Cerebellar nuclear complex (tissue), 1 donor: ENCODE measurements at places on chromosomes 13 and 19.

DNA sequence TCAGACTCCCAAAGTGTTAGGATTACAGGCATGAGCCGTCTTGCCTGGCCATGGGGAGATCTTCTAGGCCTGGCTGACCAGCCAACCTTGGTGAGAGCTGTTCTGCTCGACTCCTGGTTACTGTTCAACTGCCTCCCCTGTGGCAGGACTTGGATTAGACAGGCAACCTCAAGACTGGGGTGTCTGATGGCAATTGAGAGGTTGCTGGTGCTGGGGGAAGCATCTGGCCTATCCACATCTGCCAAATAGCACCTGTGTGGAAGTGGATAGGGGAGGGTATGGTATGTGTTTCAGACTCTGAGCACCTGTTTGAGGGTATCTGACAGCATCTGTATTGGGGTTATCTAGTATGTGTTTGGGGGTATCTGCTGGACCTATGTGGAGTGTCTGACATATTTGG, 44.7 kb downstream of the ARHGEF18 start:
- DNase-seq: no peak

DNA sequence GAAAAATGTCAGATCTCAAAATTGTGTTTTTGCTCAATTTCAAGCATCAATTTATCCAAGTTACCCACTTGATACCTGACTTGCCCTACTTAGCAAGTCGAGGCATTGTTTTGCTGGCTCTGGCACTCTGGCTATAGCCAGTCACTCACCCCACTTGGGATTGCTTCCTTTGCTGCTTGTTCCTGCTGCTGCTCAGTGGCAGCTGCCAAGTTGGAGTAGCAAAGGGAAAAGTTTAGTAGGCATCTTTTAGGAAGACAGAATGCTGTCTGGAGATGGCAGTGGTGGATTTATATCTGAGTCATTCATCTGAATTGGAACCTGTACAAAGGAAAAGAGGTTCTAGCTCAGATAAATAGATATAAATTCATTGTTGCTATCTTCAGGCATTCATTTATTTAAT, 41.2 kb downstream of the PCCA start:
- DNase-seq: no peak

GRCh38 chr13:110403315-110403714, 96.2 kb downstream of the COL4A2 start:
- DNase-seq: no peak

- DNase-seq: no peak
These were observed 479.1 kb downstream of the SUCLA2 start for GRCh38 chr13:47521890-47522487.

- no peak for DNase-seq
These were observed 76.9 kb downstream of the TNFSF13B start for GRCh38 chr13:108346376-108346775.

GRCh38 chr19:54029930-54030490, 33.7 kb downstream of the VSTM1 start:
- DNase-seq: no peak

DNA sequence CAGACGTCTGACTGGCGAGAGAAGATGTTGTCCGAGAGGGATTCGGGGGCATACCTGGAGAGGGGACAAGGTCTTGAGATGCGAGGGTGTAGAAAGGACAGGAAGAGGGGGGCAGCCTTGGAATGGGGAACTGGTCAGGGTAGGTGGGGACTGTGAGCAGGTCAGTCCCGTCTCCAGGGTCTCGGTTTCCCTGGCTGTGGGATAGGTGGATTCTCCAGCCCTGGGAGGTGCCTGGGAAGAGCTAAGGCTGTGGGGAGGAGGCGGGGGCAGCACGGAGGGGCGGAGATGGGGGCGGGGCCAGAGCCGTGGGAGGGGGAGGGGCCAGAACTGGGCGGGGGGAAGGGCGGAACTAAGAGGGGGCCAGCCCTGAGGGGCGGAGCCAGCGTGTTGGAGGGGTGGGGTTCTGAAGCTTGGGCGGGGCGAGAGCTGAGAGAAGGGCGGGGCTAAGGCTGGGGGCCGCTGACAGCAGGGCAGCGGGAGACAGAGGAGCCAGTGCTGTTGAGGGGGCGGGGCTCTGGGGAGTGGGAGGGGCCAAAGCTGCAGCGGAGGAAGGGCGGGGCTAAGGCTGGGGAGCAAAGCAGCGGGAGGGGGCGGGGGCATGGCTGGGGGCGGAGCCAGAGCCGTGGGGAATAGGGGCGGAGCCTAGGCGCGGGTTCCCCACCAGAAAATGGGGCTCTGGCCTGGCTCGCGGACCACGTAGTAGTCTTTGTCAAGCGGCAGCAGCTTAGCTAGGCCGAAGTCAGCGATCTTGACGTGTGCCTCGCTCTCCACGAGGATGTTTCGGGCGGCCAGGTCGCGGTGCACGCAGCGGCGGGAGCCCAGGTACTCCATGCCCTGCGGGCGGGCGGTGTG, 9.5 kb upstream of the INSL3 start:
- DNase-seq: peak; percentile 90

DNA sequence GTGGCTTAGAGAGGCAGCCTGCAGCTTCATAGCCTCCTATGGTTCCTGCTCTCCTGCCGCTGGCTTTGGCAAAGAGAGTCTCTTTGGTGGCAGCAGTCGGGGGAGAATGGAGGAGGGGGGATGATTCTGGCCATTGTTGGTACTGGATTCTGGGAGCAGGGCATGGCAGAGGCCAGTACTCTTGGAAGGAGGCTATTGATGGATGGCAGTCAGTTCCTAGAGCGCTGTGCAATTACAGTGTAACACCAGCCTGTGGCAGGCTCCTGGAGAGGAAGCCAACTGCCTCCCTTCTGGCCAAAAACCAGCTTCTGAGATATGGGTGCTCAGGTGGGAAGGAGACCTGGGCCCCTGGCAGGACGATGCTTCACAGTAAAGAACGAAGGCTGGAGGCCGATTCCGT, 47.9 kb upstream of the TMTC4 start:
- no peak for DNase-seq

- DNase-seq: no peak
These were observed 1.7 kb downstream of the ZNF160 start for GRCh38 chr19:53101518-53101917.

GRCh38 chr13:92574499-92574898, 652.1 kb upstream of the GPC6 start:
- no peak for DNase-seq

DNA sequence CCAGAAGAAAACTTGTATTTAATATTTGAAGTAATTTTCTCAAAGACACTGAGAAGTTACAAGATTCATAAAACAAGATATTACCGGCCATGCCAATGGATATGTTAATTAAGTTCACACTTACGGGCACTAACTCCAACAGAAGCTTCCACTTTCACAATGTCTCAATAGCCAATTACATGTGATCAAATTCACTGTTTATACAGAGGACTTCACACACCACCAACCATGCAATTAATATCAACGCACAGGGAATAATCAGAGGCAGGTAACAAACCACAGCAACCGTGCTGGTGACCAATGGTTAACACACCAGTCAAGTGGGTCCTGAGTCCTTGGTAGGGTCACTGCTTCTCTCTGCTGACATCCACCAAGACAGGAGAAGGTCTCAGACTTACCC, 5.9 kb upstream of the ACOD1 start:
- DNase-seq: no peak

DNA sequence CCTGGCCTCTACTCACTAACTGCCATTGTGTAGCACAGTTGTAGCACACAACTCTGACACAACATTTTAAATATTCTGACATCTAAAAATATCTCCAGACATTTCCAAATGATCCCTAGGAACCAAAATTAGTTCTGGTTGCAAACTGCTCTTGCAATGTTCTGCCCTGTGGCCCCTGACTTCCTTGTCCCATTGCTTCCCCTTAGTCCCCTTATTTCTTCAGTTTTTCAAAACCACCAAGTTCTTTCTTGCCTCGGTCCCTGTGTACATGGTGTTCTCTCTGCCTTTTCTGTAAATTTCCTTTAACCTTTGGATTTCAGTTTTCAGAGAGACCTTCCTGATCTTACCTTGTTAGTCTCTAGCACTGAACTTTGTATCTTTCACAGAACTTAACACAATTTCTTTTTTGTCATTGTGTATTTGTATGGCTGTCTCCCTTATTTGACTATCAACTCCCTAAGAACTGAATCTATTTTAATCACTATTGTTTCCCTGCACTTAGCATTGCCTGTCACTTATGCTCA, 87.6 kb upstream of the MLNR start:
- no peak for DNase-seq

DNA sequence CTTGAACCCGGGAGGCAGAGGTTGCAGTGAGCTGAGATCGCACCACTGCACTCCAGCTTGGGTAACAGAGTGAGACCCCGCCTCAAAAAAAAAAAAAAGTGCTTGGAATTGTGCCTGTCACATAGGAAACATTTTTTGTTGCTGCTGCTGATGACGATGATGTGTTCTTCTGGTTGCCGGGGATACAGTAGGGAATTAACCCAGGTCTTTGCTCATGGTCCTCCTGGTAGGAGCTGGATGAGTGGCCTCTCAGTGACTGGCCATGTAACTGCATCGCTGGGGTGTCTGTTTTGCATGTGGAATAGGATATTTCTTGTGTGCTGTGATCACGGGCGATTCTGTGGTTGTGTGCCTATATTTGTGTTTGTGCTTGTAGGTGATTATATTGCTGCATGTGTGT, 4.7 kb upstream of the CNFN start:
- DNase-seq: no peak

GRCh38 chr19:944663-945241, 18.9 kb downstream of the ARID3A start:
- no peak for DNase-seq

- DNase-seq: no peak
These were observed 46.7 kb downstream of the NOTCH3 start for GRCh38 chr19:15154002-15154612.

GRCh38 chr13:81395368-81395767, 1054.4 kb upstream of the SPRY2 start:
- DNase-seq: no peak

DNA sequence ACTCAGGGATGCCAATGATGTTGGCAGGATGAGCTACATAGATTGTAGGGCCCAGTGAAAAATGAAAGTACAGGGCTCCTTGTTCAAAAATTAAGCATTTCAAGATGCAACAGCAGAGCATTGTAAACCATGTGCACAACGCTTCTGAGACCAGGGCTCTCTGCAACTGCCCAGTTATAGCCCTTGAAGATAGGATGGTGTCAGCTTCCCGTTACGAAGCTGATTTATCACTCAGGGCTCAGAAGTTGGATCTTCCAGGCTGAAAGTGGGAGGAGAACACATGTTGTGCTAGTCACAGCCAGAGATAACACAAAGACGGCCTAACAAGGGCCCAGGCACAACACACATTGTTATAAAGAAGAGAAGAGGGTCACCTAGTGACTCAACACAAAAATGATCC, 466.7 kb downstream of the TUBA3C start:
- DNase-seq: no peak

- DNase-seq: no peak
These were observed 73.5 kb upstream of the PCDH17 start for GRCh38 chr13:57558051-57558467.

GRCh38 chr13:26050568-26051230, 1.1 kb downstream of the SHISA2 start:
- no peak for DNase-seq

GRCh38 chr19:55647732-55648584, at the start of gene CCDC106:
Gene CCDC106 (plus strand): TSS chr19:55648212. CDS start chr19:55649047, 835 bp downstream.
- peak; percentile 35 for DNase-seq

DNA sequence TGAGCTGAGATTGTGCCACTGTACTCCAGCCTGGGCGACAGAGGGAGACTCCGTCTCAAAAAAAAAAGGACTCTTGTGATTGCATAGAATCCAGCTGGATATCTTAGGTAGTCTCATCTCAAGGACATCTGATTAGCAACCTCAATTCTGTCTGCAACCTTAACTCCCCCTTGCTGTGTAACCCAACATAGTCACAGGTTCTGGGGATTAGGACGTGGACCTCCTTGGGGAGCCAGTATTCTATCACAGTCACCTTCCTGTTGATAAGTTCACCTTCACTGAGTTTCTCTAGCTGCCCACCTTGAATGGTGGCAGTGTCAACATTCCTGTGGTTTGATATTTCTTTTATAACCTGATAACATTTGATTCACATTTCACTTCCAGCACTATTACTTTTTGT, 27.2 kb downstream of the GPR18 start:
- DNase-seq: no peak

GRCh38 chr13:48113756-48114130, 18.8 kb upstream of the MED4 start:
- no peak for DNase-seq

- DNase-seq: no peak
These were observed 26.0 kb downstream of the SHISA2 start for GRCh38 chr13:26025771-26026170.

GRCh38 chr19:45448887-45449299, 18.9 kb upstream of the FOSB start:
- DNase-seq: no peak

DNA sequence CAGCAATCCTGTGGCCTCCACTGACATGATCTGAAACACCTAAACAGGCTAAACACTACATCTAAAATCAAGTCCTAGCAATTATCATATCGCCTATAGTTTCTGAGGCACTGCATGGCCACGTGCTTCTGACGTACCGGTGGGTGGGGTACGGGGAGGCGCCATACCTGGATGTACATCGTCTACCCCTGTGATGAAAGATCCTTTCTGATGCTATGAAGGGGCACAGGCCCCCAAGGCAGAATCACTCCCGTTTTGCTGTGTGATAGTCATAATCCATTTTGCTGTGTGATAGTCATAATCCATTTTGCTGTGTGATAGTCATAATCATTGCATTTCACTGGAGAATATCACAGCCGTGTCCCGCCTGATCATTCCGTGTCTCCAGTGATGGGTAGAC, 118.7 kb upstream of the SOX1 start:
- DNase-seq: no peak

DNA sequence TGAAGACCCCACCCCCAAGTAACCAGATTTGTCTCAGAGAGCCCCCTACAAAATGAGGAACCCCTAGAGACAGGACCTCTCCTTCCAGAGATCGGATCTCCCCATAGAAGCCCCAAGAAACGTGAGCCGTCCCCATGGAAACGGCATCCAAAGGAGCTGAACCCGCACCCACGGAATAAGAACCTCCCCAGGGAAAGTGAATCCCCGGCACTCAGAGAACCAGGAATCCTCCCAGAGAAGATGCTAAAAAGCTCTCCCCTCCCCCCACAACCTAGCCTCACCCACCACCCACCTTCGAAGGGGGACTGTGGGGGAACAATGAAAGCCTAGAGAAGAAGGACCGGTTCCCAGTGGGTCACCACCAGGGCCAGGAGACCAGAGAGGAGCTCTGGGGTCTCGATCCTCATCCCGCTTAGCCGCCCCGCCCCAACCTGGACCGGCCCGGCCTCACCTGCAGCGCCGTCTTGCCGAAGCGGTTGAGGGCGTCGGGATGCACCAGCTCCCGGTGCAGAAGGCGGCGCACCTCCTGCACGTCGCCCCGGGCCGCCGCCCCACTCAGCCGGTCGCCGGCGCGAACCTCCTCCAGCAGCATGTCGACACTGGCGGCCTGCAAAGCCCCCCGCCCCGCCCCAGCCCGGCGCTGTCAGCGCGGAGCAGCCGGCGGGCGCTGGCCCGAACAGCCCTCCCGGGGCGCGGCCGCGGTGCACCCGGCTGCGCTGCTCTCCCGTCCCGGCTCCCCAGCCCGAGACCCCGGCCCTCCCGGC, 535 bp downstream of the CDKN2D start:
- no peak for DNase-seq

GRCh38 chr19:48714759-48715675, 4.5 kb downstream of the MAMSTR start:
- DNase-seq: no peak

GRCh38 chr13:110057052-110057451, 249.9 kb downstream of the COL4A1 start:
- DNase-seq: no peak

GRCh38 chr13:35548790-35549189, 72.3 kb upstream of the MAB21L1 start:
- no peak for DNase-seq
